Osteoblast (primary cell): ENCODE measurements at places on chromosomes 1 and 21. TPM values are rescaled to one million over a fixed set of nuclear protein-coding genes. Genes with fewer than 3 reads are reported as not detected.

Gene USP24
- total RNA-seq, result 40.7 and 43.1 TPM in 2 replicates

DNA sequence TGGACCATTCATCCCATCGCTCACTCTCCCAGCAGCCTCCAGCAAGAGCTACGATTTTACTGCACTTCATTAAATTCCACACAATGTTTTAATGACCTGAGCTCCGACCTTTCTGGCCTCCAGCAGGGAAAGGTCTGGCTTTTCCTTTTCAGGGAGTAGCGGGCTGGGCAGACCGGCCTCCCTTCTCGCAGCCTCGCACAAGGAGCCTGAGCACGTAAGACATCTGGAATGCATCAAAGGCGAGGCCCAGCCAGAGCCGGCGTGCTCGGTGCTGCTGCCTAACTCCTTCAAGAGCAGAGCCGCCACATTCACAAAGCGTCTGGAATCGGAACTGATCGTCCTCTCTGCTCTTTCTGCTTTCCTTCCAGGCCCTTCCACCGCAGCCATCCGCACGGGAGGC is 32.5 kb upstream of the FHAD1 start:
- no peaks in the 10 kb centered on the region for H3K36me3 ChIP-seq
- no peaks in the 10 kb centered on the region for H3K4me1 ChIP-seq
- no peak overlapping the region for H3K27ac ChIP-seq
- DNase-seq, result no peak
- no peak overlapping the region for H3K4me3 ChIP-seq
- no peaks in the 10 kb centered on the region for H3K27me3 ChIP-seq

Gene CELA3B
- total RNA-seq, result not detected in 2 replicates

GRCh38 chr1:110259770-110260169 is 49.7 kb downstream of the KCNC4 start:
- DNase-seq, result no peak
- no peaks in the 10 kb centered on the region for H3K36me3 ChIP-seq
- H3K4me1 ChIP-seq, result no peaks in the 10 kb centered on the region
- no peak overlapping the region for H3K27ac ChIP-seq

Gene E2F2
- total RNA-seq, result under 0.01 and 0.29 TPM in 2 replicates

DNA sequence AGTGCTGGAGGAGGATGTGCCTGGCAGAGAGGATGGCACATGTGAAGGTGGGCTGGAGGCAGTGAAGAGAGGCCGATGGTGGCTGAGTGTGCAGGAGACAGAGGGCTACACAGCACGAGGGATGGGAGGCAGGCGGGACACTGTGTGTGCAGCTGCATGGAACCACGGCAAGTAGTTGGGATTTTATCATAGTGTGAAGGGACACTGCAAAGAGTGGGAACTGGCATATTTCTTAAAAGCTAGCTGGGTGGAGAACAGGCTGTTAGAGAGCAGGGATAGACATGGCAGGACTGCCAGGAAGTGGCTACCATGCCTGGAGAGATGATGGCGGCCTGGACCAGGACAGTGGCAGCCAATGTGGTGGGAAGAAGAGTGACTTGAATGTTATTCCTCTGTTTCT is 102.4 kb upstream of the TLR5 start:
- no peaks in the 10 kb centered on the region for H3K36me3 ChIP-seq
- no peak overlapping the region for H3K4me3 ChIP-seq
- H3K27ac ChIP-seq, result no peak overlapping the region
- peaks cover 14% of the 10 kb centered on the region for H3K27me3 ChIP-seq
- no peaks in the 10 kb centered on the region for H3K4me1 ChIP-seq
- DNase-seq, result no peak

DNA sequence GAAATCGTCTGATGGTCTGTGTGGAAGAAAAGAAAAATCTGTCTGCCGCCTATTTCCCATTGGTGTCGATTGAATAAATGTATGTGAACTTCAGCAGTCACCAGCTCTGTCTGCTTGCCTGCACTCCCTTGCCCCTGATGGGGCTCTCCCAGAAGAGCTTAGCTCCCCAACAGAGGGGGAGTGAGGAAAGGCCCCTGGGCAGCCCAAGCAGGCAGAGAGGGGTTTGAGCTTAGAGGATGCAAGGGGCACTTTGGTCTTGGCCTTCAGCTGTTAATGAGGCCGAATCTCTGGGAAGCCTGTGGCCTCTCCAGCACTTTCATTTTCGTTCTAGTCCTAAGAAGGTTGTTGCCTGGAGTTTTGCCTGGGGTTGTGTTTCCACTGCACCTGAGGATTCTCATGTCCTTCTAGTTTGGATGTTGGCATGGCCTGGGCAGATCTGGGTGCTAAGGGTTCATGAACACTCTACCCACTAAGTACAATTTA is 2.8 kb downstream of the FOXD2 start:
- H3K36me3 ChIP-seq, result no peaks in the 10 kb centered on the region
- peaks cover 5% of the 10 kb centered on the region for H3K4me1 ChIP-seq
- H3K27me3 ChIP-seq, result peaks cover 59% of the 10 kb centered on the region
- H3K27ac ChIP-seq, result no peak overlapping the region
- H3K4me3 ChIP-seq, result no peak overlapping the region

Gene CHAF1B
- 1.8 and 2.4 TPM in 2 replicates for total RNA-seq

DNA sequence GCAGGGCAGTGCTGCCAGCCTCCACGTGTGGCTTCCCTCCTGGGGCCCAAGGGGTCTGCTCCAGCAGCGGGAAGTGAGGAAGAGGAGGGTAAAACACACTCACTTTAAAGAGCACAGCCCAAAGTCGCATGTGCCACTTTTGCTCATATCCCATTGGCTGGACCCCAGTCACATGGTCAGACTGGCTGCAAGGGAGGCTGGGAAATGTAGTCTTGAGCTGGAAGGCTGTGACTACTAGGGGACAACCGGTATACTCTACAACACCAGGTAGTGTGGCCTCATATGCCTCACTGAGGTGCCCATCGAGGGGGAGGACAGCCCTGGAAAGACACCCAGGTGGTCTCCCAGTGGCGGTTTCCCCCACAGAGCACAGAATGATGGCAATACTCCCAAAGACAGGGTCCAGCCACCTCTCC is 45.2 kb downstream of the CAMK2N1 start:
- H3K4me3 ChIP-seq, result no peak overlapping the region
- no peaks in the 10 kb centered on the region for H3K4me1 ChIP-seq
- no peak overlapping the region for H3K27ac ChIP-seq

Gene FCER1G
- total RNA-seq, result 0.29 and 0.72 TPM in 2 replicates

Gene KRTCAP2
- 112 and 117 TPM in 2 replicates for total RNA-seq

DNA sequence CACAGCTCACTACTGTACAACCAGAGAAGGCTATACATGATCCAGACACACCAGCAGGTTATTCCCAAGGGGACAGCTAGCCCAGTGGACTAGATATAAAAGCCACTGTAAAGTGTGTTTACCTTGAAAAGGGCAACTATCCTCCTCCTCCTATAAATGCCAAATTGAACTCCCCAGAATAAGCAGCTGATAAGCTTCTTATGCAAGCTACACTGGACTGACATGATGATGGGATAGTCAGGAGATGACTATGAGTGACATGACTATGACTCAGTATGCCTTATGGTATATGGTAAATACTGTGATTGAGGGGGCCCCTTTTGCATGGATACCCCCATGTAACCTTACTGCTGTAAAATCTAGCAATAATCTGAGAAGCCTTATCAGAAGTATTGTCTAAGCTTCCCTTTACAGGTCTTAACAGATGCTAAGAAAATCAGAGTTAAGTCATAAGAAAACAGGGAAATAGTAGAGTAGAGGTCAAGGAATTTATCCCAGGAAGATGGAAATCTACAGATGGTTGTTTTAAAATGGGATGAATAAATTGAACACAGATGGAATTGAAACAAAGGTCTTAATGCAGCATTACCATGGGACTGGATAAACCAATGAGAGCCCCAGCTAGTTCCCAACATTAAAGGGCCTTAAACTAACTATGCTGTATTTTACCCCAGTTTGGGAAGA is 55.8 kb downstream of the TRIM33 start:
- H3K4me1 ChIP-seq, result peaks cover 24% of the 10 kb centered on the region
- H3K27ac ChIP-seq, result peak overlapping the region; percentile 4
- no peak for DNase-seq

DNA sequence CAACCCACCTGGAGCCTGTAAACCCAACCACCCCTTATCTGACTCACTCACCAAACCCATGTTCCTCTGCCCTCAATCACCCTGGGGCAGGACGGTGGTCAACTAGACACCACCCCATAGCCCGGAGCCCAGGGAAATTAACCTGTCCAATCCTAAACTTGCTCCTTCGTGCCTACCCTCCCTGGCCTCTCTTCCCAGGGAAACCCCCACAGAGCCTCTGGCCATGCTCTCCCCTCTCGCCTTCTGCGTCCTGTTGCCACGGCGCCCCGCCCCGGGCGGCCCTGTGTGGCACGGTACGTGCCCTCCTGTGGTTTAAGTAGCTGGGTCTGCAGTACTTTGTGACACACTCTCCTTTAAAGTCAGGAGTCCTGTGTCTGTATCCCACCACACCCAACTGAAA is 4.0 kb upstream of the FTCD start:
- no peaks in the 10 kb centered on the region for H3K4me1 ChIP-seq
- no peak overlapping the region for H3K27ac ChIP-seq
- peaks cover 4% of the 10 kb centered on the region for H3K27me3 ChIP-seq
- peak; percentile 78 for DNase-seq

DNA sequence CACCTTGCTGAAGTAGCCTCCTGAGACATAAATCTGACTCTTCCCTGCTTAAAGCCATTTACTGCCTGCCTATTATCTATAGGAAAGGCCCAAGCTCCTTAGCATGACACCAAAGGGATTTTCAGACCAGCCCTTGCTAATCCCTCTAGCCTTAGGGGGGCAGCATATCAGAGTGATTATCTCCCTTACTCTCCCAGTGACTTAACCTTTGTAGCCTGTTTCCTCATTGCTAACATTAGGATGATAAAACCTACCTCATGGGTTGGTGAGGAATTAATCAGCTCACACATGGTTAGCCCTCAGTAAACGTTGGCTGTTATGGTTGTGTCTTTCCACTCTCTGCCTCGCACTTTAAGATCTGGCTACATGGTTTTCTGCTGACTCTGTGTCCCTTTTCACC is 70.1 kb downstream of the ROR1 start:
- H3K27ac ChIP-seq, result no peak overlapping the region
- no peaks in the 10 kb centered on the region for H3K27me3 ChIP-seq
- H3K4me1 ChIP-seq, result peaks cover 23% of the 10 kb centered on the region
- peaks cover 4% of the 10 kb centered on the region for H3K36me3 ChIP-seq
- no peak overlapping the region for H3K4me3 ChIP-seq

Gene LCE1E
- not detected in 2 replicates for total RNA-seq

Gene CSF3R
- total RNA-seq, result not detected in 2 replicates

GRCh38 chr1:235289859-235290739 is 37.9 kb downstream of the ARID4B start:
- H3K36me3 ChIP-seq, result no peaks in the 10 kb centered on the region
- no peak overlapping the region for H3K27ac ChIP-seq
- no peak for DNase-seq
- H3K4me1 ChIP-seq, result peaks cover 3% of the 10 kb centered on the region

DNA sequence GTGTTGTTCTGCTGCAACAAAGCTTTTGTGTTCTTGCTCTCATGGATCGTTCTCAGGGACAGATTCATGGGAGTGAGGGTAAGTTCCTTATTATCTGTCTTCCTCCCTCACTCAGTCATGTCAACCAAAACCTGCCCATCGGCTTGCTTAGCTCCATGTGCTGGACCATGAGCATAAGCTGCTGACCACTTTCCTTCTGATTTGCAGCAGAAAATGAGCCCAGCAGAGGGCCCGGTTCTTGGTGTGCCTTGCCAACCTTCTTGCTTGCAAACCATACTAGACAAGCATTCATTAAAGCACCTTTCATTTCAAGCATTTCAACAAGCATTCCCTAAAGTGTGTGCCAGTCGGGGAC is 64.0 kb upstream of the COA6 start:
- H3K4me1 ChIP-seq, result peaks cover 10% of the 10 kb centered on the region
- H3K4me3 ChIP-seq, result no peak overlapping the region
- no peak overlapping the region for H3K27ac ChIP-seq

- DNase-seq, result peak; percentile 98
- no peak overlapping the region for H3K4me3 ChIP-seq
- H3K36me3 ChIP-seq, result peaks cover 4% of the 10 kb centered on the region
- peak overlapping the region; percentile 24 for H3K27ac ChIP-seq
These were observed 5.1 kb downstream of the TMEM201 start for GRCh38 chr1:9593492-9594465.

Gene CCDC28B
- 8.0 and 11.8 TPM in 2 replicates for total RNA-seq

GRCh38 chr1:114314098-114314497 is 160.4 kb upstream of the SYT6 start:
- H3K27me3 ChIP-seq, result no peaks in the 10 kb centered on the region
- peaks cover 47% of the 10 kb centered on the region for H3K4me1 ChIP-seq
- H3K36me3 ChIP-seq, result no peaks in the 10 kb centered on the region
- H3K27ac ChIP-seq, result no peak overlapping the region
- DNase-seq, result no peak

DNA sequence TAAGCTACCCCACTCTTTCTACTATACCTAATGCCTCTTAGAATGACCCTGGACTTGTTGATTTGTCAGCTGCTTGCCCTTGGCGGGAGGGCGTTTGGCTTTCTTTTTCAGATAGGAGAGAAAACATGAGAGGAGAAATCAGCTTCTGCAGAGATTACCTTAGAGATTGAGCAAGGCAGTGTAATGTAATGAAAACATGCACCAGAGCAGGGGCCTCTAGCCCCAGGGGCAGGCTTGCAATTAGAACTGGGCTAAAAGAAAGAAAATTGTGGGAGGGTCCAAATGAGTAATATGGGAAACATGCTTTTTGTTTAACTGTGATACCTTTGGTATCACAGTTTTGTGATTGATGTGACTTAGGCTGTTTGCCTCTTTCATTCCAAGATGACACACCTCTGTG is 89.7 kb downstream of the PBX1 start:
- no peaks in the 10 kb centered on the region for H3K36me3 ChIP-seq
- H3K4me3 ChIP-seq, result no peak overlapping the region
- DNase-seq, result peak; percentile 36
- peaks cover 5% of the 10 kb centered on the region for H3K4me1 ChIP-seq

DNA sequence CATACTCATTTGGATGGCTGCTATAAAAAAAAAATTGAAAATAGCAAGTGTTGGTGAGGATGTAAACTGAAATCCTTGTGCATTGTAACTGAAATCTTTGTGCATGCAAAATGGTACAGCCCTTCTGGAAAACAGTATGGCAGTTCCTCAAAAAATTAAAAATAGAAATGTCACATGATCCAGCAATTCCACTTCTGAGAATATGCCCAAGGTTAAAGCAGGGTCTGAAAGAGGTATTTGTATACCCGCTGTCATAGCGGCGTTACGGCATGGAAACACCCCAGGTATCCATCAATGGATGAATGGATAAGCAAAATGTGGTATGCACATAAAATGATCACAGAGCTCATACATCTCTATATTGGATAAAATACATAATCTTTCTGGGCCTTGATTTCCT is 116.7 kb downstream of the RUSC1 start:
- no peaks in the 10 kb centered on the region for H3K27me3 ChIP-seq
- H3K36me3 ChIP-seq, result peaks cover 19% of the 10 kb centered on the region
- H3K4me3 ChIP-seq, result no peak overlapping the region
- H3K27ac ChIP-seq, result no peak overlapping the region
- peaks cover 4% of the 10 kb centered on the region for H3K4me1 ChIP-seq

GRCh38 chr1:202802998-202803932 is 5.0 kb downstream of the KDM5B start:
- no peaks in the 10 kb centered on the region for H3K27me3 ChIP-seq
- no peaks in the 10 kb centered on the region for H3K36me3 ChIP-seq
- H3K27ac ChIP-seq, result peak overlapping the region; percentile 52
- peak; percentile 85 for DNase-seq
